Stimulated activated CD8-positive, alpha-beta memory T cell treated with anti-CD3 and anti-CD28 coated beads, Interleukin-7, amount 100 ng/mL, for 1 hour (primary cell): ENCODE measurements at places on chromosomes 11 and 22.

GRCh38 chr11:65592858-65593517, 2.6 kb downstream of the KCNK7 start:
- DNase-seq, result no peak

- no peak for DNase-seq
Observed at GRCh38 chr11:45305874-45306623, 19.9 kb upstream of the SYT13 start.

- no peak for DNase-seq
Observed at GRCh38 chr22:28978863-28979796, 82.5 kb downstream of the C22orf31 start.

GRCh38 chr11:6411594-6412031, 7.3 kb downstream of the APBB1 start:
- no peak for DNase-seq

DNA sequence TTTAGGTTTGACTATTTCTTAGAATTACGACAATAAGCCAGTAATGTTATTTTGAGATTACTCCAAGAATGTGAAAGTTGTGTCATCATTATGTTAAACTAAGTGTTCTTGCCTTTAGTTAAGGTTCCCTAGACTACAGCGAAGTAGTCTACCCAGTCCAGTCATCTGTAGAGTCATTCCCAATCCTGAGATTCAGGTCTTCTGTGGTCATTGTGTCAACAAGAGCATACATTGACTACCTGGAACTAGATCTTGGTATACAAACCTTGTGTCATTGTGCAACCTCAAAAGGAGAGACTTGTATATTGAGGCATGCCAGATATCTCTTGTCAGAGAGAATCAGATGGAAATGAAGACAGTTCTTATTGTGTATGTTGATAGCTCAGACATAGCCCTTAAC, 115.9 kb downstream of the ATM start:
- no peak for DNase-seq

DNA sequence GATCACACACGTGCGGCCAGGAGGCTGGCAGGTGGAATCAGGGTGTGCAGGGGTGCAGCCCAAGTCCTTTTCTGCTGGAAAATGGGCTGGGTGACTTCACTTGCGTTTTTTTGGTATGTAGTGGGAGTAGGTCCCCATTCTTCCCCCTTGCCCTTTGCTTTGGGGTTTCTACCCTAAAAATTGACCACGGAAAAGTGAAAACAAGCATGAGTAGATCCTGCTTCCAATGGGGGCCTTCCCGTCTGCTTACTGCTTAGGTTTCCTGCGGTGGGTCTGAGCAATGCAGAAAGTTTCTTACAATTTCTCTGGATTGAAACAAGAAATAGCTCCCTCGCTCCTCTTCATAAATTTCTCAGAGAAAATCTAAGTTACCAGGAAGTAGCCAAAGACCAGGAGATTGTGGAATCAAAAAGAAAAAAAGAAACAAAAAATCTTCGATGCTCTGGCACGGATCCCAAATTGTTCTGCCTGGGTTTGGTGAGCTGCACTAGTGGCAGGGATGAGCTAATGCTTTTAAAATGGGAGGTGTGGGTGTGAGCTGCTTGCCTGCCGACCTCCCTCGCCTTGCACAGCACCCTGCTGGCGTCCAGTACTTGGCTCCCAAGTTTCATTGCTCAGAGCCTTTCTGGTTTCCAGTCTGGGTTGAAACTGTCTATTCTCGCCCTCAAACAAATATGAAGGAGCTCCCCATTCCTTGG, 2.4 kb downstream of the TIMP3 start:
- DNase-seq, result no peak

DNA sequence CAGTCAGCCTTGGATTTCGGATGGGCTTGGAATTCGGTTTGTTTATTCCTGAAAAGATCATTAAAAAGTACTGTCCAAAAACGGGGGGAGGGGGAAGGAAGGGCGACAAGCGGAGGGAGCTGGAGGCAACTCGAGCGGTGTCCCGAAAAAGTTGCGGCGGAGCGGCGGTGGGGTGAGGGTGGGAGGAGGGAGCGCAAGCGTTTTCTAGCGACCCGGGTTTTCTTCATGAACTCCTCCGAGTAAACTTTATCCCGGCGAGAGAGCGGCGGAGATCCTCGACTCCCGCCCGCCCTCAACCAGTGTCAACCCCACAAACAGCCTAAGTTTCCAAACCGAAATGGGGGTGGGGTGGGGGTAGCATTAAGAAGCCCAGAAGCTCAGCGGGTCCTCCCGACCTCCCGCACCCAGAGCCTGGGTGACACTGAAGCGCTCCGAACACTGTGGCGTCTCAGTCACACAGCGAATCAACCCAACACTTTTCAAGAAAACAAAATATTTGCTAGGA, 133.0 kb upstream of the C11orf58 start:
- no peak for DNase-seq

GRCh38 chr11:107014871-107015270, 3.4 kb downstream of the GUCY1A2 start:
- no peak for DNase-seq

DNA sequence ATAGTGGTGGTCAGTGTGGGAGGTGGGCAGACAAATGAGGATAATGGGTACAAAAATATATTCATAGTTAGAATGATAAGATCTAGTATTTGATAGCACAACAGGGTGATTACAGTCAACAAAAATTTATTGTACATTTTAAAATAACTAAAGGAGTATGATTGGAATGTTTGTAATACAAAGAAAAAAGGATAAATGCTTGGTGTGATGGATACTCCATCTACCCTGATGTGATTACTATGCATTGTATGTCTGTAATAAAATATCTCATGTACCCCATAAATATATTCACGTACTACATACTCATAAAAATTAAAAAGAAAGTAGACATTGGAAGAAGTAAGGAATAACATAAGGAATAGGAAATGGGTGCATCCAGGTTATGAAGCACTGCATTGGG, 15.4 kb downstream of the RRP8 start:
- no peak for DNase-seq

- DNase-seq, result no peak
Observed at GRCh38 chr11:95821640-95822039, 31.3 kb downstream of the CEP57 start.

DNA sequence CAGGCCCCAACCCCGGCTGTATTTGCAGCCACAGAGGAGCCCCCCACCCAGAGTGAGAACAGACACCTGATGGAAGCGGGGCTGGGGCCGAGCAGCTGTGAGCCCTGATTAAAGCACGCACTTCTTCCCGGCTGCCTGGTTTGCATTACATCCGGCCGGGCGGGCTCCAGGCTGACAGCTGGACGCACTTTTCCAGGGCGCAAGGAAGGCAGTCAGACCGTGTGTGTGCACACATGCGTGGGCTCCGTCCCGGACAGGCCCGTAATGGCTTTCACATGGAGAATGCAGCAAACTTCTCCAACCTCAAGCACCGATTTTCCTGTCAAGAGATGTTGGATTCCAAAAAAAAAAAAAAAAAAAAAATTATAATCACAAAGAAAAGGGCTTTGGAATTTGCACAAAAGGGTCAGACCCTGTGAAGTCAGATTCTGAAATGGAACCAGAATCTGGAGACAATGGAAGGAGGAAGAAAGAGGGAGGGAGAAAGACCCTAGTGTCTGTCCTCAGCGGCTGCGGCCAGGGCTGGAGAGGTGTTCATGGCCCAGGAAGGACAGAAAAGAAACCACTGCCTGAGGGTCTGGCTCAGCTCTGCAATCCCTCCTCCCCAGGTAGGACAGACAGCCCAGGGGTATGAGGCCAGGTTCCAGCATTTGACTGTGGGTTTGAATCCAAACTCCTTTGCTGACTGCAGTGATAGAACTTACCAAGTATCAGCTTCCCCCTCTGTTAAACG, 365.5 kb downstream of the MN1 start:
- no peak for DNase-seq

DNA sequence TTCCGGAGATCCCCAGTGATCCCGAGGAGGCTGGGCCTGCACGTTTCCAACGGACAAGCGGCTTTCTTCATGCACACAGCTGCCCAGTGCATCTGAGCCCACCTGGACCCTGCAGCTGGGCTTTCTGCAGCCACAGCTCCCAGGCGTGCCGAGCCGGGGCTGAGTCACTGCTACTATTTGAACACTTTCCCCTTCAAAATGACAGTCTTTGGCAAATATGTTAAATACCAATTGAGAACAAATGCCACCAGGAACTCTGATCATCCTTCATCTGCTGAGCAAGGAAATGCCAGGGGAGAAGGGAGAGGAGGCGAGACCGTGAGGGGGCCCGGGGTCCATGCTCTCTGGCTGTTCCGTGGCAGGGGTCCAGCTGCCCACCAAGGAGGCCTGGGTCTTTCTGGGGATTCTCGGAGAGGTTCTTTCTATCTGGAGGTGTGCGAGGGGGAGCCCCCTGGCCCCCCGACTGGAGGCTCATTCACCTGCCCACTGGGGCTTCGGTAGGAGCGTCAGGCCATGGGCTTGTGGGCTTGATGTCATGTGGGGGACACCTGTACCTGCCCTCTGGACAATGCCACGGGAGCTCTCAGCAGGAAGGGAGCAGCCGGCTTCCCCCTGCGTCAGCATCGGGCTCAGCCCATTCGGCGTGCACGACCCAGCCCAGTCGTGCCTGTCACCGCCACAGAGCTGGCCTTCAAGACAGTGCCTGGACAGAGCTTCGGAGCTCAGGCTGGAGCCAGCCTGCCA, 159.6 kb downstream of the CTTN start:
- no peak for DNase-seq

GRCh38 chr11:58024601-58025091, 965 bp downstream of the OR9Q1 start:
- DNase-seq, result no peak

GRCh38 chr11:73577496-73577917, 20.4 kb downstream of the FAM168A start:
- DNase-seq, result no peak

GRCh38 chr22:38870312-38870741, 1.7 kb downstream of the CBX6 start:
- DNase-seq, result peak; percentile 84

DNA sequence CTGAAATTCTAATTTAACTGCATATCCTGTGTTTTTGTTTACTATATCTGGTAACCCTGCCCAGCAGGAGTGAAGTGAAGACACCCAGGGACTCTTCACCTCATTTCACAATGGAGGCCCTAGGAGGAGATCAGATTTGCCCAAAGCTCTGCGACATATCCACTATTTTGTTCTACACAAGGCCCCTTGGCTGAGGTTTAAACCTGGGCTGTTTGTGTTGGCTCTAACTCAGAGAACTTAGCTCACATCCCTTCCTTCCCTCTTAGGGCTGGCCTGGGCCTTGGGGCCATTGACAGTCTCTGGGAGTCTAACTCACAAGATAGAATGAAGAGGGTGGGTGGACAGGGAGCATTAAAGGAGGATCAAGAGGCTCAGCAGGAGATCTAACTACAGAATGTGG, 8.2 kb upstream of the PLA2G3 start:
- no peak for DNase-seq

DNA sequence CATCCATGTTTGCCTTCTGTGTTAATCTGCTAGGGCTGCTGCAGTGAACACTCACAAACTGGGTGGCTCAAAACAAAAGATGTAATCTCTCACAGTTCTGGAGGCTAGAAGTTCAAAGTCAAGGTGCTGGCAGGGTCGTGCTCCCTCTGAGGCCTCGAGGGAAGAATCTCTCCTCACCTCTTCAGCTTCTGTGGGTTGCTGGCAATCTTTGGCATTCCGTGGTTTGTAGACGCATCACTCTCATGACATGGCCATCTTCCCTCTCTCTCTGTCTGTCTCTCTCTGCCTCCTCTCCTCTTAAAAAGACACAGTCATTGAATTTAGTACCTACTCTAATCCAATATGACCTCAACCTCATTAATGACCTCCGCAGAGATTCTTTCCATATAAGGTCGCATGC, 78.8 kb downstream of the TSPAN18 start:
- DNase-seq, result no peak

DNA sequence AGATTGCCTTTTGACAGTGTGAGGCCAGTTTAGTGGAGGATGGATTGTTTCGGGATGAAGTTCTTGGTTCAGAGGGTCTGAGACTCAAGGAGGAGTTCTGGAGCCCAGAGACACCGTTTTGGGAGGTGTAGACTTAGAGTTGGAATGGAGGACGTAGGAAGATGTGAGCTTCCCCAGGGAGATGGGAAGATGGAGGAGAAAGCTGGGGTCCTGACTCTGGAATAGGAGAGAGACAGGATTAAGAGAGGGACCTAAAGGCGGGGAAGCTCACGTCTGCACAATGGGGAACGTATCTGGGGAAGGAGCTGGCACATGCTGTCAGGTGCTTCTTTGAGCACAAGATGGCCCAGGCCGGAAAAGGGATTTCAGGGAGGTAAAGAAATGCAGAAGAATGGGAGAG, 71.3 kb upstream of the CLDN5 start:
- DNase-seq, result no peak

DNA sequence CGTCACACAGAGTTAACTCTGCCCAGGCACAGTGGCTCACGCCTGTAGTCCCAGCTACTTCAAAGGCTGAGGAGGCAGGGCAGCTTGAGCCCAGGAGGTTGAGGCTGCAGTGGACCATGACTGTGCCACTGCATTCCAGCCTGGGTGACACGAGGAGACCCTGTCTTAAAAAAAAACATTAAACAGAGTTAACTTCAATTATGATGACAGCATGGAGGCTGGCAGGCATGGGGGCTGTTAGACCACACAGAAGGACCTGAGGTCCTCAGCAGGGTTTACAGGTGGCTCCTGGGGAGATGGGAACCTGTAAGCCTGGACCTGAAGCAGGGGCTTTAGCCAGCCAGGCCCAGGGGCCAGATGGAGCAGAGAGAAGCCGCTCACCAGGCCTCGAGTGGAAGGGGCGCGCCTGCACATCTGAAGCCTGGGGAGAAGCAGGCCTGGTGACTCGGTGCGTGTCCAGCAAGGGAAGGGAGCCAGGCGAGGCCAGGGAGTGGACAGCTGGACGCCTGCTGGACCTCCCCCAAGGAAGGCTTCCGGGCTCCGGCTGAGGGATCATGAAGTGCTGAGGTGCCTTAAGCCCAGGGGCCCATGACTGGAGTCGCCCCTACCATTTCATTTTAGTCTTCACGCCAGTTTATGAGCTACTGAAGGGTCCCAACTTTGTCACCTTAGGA, 25.3 kb downstream of the RPUSD4 start:
- no peak for DNase-seq

DNA sequence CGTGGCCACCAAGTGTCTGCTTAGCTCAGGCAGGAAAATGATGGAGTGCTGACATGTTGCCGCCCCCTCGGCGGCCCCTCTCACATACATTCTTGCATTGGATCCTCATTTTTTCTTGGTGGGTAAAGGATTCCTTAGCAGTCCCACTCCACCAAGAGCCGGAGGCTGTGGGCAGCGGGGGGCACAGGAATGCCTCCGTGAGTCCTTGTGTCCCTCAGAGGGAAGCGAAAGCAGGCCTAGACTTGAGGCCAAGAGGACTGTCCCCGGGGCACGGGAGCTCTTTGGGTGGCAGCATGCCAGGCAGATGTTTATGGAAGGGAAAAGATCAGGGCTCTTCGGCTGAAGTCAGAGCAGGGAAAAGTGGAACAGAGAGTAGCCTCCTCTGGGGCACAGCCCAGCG, 21.6 kb downstream of the LRFN4 start:
- no peak for DNase-seq

DNA sequence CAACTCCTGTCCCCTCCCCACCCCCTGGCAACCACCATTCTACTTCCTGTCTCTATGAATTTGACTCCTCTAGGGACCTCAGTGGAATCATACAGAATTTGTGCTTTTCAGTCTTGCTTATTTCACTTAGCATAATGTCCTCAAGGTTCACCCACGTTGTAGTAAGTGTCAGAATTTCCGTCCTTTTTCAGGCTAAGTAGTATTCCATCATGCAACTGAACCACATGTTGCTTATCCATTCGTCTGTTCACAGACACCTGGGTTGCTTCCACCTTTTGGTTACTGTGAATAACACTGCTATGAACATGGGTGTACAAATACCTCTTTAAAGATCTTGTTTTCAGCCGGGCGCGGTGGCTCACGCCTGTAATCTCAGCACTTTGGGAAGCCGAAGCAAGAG, 16.5 kb downstream of the CELSR1 start:
- no peak for DNase-seq
